ENCODE measurements at places on chromosomes 11 and 22.

- DNase-seq = peak; percentile 57
These were observed 5.4 kb downstream of the TNRC6B start for GRCh38 chr22:40183029-40183581.

GRCh38 chr22:22508274-22509176 is at the start of gene ZNF280B:
Gene ZNF280B (minus strand): TSS chr22:22508742. CDS start chr22:22489398, 19,344 bp downstream.
- DNase-seq = peak; percentile 74

- DNase-seq = no peak
These were observed 31.9 kb downstream of the RRP8 start for GRCh38 chr11:6571434-6572008.

- no peak for DNase-seq
These were observed 330.9 kb downstream of the CNTN5 start for GRCh38 chr11:99351624-99352023.

- peak; percentile 96 for DNase-seq
These were observed 88.7 kb downstream of the TP53I11 start for GRCh38 chr11:44861849-44862557.

- DNase-seq = no peak
These were observed 985 bp upstream of the UPB1 start for GRCh38 chr22:24494167-24494527.

- peak; percentile 73 for DNase-seq
These were observed 5.0 kb downstream of the THY1 start for GRCh38 chr11:119417726-119418540.

DNA sequence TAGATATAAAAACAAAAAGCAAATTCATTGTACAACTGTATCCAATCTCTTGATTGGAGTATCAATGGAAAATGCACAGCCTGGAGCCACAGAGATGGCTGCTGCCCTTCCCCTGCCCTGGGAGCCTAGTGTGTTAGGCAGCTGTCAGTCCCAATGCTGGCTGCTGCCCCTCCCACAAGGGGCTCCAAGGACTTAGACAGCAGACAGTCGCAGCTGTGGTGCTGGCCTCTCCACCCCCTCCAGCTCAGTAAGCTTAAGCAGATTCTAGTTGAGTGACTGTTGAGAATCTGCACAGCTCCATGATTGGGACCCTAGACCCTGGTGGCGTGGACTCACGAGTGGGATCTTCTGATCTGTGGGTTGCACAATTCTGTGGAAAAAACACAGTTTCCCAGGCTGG is 1511.2 kb downstream of the FAM181B start:
- DNase-seq = no peak

GRCh38 chr11:2196970-2197770 is 25.6 kb upstream of the TH start:
- peak; percentile 85 for DNase-seq

All from HTR-8/SVneo (cell line).